ENCODE measurements at places on chromosomes 4 and X.

GRCh38 chrX:48278958-48279357 is 23.8 kb downstream of the SSX1 start:
- no peak for DNase-seq

- DNase-seq = no peak
Observed at GRCh38 chr4:99591757-99592156, 17.1 kb downstream of the MTTP start.

DNA sequence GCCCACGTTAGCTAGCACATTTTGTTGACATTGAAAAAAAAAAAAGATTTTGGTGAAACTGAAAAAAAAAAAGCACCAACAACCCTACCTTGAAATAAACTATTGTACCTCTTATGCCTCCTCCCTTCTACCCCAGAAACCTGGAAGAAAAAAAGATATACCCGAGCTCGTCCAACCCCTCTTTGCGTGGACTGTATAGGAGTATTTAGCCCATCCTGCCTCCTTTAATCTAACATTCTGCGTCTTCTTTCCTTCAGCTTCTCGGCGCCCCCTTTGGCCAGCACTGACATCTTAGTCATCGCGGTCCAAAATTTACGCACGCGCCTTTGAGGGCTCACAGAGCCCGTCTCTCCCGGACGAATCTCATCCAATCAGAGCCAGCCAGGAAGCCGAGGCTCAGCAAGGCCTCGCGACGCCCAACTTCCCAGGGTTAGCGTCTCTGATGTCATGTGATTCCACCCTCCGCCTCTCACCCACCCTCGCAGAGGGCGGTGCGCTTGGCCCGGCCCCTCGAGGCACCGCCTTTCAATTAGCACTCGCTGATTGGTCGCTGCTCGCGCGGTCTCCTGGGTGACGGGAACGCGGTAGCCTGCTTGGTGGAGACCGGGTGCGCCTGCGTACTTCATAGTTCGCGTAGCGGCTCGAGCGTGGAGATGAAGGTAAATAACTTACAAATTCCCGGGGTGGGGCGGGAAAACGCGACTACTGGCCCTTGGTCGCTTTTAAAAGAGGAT is at the start of gene WDR19:
Gene WDR19 (plus strand): TSS at position 625 of the 734 bp plus-strand sequence. CDS start 29 bp downstream, at position 654.
- DNase-seq = peak; percentile 99

DNA sequence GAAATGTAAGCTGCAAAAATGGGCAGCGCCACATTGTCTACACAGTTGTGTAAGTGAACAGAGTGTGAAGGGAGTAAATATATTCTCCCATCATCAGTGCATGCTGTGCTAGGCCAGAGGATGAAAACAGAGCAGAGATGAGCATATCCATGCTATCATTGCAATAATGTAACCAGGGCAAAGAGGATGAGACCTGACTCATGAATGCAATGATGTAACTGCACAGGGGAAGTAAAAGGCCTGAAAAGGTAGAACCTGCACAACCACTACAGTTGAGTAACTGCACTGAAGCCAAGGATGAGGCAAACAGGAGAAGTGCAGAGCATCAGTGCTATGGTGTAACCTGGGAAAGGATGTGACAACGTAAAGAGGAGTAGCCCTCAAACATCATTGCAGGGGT is 220.4 kb upstream of the FAM47C start:
- no peak for DNase-seq

GRCh38 chrX:122567911-122568310 is 616.2 kb upstream of the GRIA3 start:
- no peak for DNase-seq

DNA sequence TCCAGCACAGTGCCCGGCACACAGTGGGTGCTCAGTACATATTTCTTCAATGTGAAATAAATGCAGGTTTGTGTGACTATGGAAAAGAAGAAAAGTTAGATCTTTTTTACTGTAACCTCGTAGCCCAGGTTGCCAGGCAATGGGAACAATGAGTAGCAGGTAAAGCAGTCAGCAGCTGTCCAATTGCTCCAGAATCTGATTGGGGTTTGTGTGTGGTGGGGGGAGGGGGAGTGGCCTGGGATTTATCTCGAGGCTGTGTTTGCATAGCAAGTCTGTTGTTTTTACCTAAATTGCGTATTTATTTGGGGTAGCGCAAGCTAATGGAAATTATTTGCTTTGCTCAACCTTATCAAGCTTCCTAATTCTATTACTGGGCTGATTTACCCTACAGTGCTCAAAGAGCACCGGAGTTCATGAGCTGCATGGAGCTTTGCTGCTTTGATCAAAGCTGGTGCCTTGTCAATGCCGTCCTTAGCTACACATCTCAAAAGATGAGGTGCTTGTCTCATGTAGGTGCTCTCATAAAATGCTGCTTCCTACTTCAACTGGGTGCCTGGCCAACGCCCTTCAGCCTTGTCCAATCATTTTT is 145.0 kb upstream of the DGKK start:
- DNase-seq = no peak

- no peak for DNase-seq
Observed at GRCh38 chr4:53599632-53600031, 8.3 kb upstream of the LNX1 start.

DNA sequence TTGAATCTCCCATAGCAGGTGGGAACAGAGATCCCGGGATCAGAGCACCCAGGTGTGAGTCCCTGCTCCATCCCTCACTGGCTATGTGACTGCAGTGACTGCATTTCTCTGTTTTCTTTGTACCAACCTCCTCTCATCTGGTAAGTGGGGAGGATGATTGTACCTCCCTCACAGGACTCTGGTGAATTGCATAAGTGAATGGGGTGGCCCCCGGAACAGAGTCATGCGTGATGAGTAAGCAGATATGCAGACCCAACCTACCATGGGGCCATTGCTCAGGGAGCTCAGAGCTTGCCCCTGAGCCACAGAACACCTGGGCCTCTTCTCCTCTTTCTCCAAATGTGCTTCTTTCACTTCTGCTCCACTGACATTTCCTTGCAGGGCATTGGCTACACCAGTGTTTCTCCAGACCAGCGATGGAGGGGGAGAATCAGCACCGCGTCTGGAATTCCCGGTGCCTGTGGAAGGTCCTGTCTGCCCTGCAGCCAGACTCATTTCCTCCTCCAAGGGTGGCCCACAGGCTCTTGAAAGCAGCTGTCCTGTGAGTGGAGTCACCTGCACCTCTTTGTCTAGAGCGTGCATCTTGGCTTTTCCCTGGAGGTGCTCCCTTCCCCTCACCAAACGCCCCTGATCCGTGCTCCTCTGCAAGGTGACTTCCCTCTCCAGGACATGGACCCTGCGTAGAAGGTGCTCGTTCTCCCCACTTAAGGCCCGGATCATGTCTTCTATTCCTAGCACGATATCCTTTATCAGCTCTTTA is 30.0 kb downstream of the C4orf50 start:
- no peak for DNase-seq

- DNase-seq = peak; percentile 19
Observed at GRCh38 chr4:174928174-174928573, 10.0 kb downstream of the ADAM29 start.

GRCh38 chrX:70171624-70172023 is 5.7 kb upstream of the DGAT2L6 start:
- DNase-seq = no peak

- no peak for DNase-seq
Observed at GRCh38 chrX:24357106-24357505, 3.3 kb upstream of the SUPT20HL1 start.

DNA sequence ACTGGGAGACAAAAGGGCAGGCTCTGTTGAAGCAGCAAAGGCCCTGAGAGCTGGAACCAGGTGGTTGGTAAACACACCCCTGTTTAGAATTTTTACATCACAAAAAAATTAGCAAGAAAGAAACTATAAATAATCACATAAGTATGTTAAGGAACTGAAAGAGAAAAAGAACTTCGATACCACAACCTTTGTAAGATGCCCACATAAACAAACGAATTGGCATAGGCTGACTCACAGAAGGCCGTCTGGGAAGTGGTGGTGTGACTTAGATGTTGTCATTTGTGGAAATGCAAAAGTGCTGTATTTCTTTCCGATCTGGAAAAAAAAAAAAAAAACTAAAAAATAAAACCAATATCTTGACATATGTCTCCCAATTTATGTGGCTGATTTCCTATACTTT is 235.1 kb downstream of the USP46 start:
- no peak for DNase-seq

Data from CD4-positive, alpha-beta T cell treated with Interleukin-15 for 1 hour (primary cell).